Stimulated activated CD4-positive, alpha-beta T cell treated with anti-CD3 and anti-CD28 coated beads, Interleukin-4, amount 100 ng/mL, for 24 hours (primary cell): ENCODE measurements at places on chromosomes 2 and 18.

DNA sequence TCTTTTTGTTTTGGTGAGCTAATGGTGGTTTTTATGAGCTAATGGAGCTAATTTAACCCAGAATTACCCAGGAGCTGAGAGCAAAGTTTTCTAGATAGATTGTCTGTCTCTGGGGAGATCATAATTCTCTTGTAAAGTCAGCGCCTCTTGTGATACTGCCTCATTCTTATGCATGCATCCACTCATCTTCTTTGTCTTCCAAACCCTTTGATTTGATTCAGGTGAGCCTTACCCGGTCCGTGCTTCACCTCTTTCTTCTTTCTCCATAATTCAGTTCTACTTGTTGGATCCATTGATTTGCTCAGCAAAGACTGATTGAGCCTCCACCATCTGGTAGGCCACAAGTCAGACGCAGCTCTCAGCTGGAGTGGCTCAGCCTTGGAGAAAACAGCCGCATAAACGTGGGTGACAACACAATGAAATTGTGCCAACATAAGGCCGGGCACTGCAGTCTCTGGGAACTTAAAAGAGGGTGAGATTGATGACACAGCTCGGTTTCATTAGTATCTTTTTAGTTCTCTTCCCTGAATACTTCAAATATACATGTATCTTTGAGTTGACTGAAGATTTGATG, 158.5 kb upstream of the SH3BP4 start:
- no peak for DNase-seq

DNA sequence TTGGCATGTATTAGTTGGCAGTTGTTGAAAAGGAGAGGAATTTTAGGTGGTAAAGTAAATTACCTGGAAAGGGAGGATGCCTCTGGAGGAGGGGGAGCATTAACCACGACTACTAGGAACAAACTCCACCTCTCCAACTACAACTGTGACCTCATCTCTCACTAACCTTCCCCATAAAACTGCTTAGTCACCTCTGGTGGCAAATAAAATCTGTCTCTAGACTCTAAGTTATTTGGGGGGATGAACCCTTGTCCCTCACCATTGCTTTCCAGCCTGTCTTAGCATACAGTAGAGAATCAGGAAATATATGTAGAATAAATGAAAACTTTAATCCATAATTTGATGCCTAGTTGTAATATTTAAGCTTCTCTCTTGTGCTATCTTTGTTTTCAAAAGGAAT, 27.6 kb upstream of the MYO1B start:
- no peak for DNase-seq

DNA sequence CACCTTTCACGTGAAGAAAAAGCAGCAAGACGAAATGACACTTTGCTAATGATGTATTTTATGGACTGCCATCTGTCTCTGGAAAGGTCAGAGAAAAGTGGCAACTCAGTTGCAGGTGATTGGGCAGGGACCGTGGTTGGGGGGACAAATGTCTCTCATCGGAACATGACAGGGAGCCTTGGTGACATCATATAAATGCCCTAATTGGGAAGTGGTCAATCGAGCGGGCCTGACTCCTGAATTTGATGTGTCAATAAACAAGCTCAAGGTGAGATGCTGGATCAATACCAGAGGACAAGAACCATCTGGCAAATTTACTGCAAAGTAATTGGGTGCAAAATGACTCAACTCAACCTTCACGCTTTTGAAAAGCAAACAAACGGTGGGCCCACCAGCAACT, 151.9 kb upstream of the SKOR2 start:
- no peak for DNase-seq

- no peak for DNase-seq
Measured at GRCh38 chr18:63527251-63527650, 14.9 kb upstream of the SERPINB12 start.

DNA sequence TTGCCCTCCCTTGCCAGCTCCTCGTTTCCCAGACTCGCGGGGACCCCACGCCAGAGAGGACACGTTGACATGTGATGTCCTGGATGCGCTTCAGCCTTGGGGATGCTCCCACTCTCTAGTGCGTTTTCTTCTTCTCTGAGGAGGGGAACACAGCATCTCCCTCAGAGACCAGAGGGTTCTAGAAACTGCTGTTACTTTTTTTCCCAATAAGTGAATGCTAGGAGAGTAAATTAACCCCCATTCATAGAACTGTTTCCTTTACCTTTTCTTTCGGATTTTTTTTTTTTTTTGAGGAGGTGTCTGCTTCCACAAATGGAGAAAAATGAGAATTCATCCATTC, 370 bp upstream of the EFEMP1 start:
- no peak for DNase-seq

GRCh38 chr2:230269715-230270114, 44.2 kb downstream of the SP140 start:
- no peak for DNase-seq

GRCh38 chr2:229169751-229170150, 101.3 kb downstream of the PID1 start:
- DNase-seq = no peak

- DNase-seq = no peak
Measured at GRCh38 chr2:99698896-99699295, 209.1 kb upstream of the REV1 start.

DNA sequence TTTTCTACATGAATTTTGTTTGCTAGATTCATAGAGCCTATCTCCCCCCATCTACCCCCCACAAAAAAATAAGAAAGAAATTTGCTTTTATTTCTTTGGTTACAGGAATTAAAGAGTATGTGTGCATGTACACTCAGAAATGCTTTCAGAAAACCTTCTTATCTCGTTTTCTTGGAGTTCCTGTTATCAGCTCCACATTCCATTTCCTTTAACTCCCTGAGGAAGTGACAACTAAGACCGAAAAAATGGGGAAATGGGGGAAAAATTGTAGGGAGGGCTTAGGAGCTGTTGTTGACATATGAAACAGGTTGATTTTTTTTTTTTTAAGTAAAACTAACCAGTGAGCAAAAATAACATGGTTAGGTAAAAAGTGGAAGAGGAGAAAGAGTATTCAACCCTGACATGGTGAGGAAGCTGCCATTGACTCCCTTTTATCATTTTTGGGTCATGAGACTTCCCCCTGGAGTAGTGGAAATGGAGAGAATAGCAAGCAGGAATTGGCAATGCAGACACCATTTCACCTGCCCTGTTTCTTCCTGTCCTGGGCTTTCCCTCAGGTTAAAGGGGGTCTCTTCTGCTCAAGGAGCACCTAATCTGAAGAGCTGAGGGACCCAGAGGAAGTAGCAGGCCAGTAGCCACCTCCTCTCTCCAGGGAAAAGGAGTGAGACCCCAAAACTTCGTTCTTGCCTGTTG, 93.5 kb downstream of the OSBPL6 start:
- DNase-seq = no peak

DNA sequence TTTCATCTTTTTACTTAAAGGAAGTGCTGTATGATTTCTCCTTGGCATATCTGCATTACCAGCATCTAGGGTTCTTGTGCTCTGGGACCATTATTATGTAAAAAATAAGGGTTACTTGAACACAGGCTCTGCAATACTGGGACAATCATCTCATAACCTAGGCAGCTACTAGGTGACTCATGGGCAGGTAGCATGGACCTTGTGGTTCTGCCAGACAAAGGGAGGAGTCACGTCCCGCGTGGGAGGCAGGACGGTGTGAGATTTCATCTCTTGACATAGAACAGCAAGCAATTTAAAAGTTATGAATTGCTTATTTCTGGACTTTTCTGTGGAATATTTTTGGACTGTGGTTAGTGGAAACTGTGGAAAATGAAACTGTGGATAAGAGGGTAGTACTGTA, 34.1 kb downstream of the ASAP2 start:
- DNase-seq = no peak

GRCh38 chr2:134170294-134170693, 83.6 kb upstream of the MGAT5 start:
- DNase-seq = no peak

DNA sequence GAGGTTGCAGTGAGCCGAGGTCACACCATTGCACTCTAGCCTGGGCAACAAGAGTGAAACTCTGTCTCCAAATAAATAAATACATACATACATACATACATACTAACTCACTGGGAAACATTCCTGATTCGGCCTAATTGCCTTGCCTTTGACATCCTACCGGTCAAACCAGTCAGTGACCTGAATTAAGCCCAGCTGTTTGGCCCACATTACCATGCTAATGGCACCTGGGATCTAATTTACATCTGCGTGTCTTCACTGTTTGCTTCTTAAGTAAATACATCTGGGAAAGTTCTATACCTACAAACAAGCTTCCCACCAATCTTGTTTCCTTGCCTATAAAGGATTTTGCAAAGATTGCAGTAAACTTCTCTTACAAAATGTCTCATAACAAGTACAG, 230.2 kb upstream of the ZC3H15 start:
- no peak for DNase-seq

DNA sequence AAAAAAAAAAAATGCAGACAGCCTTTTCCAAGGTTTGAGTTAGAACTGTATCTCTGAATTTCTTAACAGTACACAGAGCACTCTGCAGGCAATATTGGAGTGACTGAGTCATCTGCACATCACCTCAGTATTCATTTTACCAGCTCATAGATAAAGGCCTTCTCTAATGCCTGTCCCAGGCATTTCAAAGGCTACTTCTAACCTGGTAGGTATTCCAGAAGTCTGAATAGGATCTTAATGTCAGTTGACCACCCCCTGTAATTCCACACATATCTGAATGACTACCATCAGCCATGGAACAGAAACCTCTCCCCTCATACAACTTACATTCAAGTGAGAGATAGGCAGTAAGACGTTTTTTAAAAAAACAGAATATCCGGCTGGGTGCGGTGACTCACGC, 9.0 kb downstream of the METTL21A start:
- DNase-seq = no peak

DNA sequence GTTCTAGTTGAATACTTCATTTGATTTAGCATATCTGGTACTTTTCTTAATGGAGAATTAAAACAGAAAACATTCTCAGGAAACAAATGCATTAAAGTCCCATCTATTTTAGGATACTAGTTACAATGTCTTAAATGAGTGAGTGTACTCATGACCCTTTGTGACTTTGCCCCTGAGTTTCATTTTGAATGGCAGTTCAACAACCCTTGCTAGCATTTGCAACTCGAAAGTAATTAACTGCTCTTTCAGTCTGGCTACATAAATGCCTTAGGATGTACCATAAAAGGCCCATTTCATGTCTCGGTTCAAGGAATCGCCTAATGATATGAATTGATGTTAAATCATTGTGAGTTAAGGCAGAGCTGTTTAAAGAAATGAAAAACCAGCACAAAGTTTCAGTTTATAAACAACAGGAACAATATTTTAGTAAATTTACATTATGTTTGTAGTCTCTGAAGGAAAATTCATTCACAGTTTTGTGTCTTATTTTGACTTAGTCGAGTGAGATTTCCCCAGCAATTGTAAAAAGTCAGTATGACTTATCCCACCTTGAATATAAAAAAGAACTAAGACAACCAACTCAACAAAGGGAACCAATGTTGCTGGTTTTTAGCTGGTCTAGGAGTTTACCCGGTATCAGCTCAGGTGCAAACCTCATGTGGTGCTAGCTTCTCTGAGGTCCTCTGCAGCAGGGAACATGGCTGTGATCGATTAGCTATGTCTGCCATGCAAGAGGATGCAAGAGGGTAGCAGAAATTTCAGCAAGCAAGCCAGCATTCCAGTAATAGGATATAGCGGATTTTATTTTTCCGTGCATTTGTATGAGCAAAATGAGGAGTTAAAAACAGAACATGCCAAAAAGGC, 386.2 kb downstream of the PTPRM start:
- DNase-seq = no peak
